IMR-90 (cell line): ENCODE measurements at places on chromosomes 2 and 18. TPM values are rescaled to one million over a fixed set of nuclear protein-coding genes. Genes with fewer than 3 reads are reported as not detected.

The BOLL gene
- polyA plus RNA-seq: not detected in 2 replicates

The CHST9 gene
- polyA plus RNA-seq: not detected in 2 replicates

The RNF144A gene
- 0.26 and 0.47 TPM in 2 replicates for polyA plus RNA-seq

The C1QL2 gene
- not detected in 2 replicates for polyA plus RNA-seq

The SAG gene
- not detected in 2 replicates for polyA plus RNA-seq

The ZNF396 gene
- 0.13 and 0.26 TPM in 2 replicates for polyA plus RNA-seq

The GPBAR1 gene
- polyA plus RNA-seq: 0.13 and 0.21 TPM in 2 replicates

The DQX1 gene
- 0.07 and 0.14 TPM in 2 replicates for polyA plus RNA-seq

The TNFAIP6 gene
- 1.3 and 1.8 TPM in 2 replicates for polyA plus RNA-seq

The SP140L gene
- polyA plus RNA-seq: 9.5 and 11.2 TPM in 2 replicates

The LCLAT1 gene
- polyA plus RNA-seq: 6.9 and 7.5 TPM in 2 replicates

The REG3G gene
- polyA plus RNA-seq: not detected in 2 replicates

The C2orf80 gene
- polyA plus RNA-seq: not detected in 2 replicates

The EFHD1 gene
- polyA plus RNA-seq: 0.27 and 0.36 TPM in 2 replicates

The GKN2 gene
- polyA plus RNA-seq: not detected in 2 replicates

The CPO gene
- not detected in 2 replicates for polyA plus RNA-seq

The ANKRD30BL gene
- polyA plus RNA-seq: not detected in 2 replicates

The TSPYL6 gene
- polyA plus RNA-seq: not detected in 2 replicates

The PDE11A gene
- 0.20 and 0.21 TPM in 2 replicates for polyA plus RNA-seq

The SRD5A2 gene
- not detected in 2 replicates for polyA plus RNA-seq

The CLEC4F gene
- polyA plus RNA-seq: not detected in 2 replicates

The TMSB10 gene
- polyA plus RNA-seq: 5,527 and 7,531 TPM in 2 replicates

The TRIM43 gene
- not detected in 2 replicates for polyA plus RNA-seq

The MOGAT1 gene
- polyA plus RNA-seq: not detected in 2 replicates

The SP5 gene
- not detected in 2 replicates for polyA plus RNA-seq

The KCNG3 gene
- not detected in 2 replicates for polyA plus RNA-seq

The ACMSD gene
- not detected in 2 replicates for polyA plus RNA-seq

The COL6A3 gene
- polyA plus RNA-seq: 798 and 964 TPM in 2 replicates

The UGT1A6 gene
- not detected in 2 replicates for polyA plus RNA-seq

The ELOA2 gene
- polyA plus RNA-seq: not detected in 2 replicates

The RUFY4 gene
- not detected in 2 replicates for polyA plus RNA-seq

The CLIP4 gene
- 26.8 and 29.7 TPM in 2 replicates for polyA plus RNA-seq
